A172 (cell line): ENCODE measurements at places on chromosomes 4 and X. TPM values are rescaled to one million over a fixed set of nuclear protein-coding genes. Genes with fewer than 3 reads are reported as not detected.

- DNase-seq, result no peak
Observed at GRCh38 chr4:155271557-155271956, 63.1 kb downstream of the NPY2R start.

- no peak for DNase-seq
Observed at GRCh38 chr4:27966664-27967063, 1106.0 kb downstream of the STIM2 start.

- DNase-seq, result peak; percentile 33
Observed at GRCh38 chr4:165505958-165506837, 127.4 kb downstream of the CPE start.

DNA sequence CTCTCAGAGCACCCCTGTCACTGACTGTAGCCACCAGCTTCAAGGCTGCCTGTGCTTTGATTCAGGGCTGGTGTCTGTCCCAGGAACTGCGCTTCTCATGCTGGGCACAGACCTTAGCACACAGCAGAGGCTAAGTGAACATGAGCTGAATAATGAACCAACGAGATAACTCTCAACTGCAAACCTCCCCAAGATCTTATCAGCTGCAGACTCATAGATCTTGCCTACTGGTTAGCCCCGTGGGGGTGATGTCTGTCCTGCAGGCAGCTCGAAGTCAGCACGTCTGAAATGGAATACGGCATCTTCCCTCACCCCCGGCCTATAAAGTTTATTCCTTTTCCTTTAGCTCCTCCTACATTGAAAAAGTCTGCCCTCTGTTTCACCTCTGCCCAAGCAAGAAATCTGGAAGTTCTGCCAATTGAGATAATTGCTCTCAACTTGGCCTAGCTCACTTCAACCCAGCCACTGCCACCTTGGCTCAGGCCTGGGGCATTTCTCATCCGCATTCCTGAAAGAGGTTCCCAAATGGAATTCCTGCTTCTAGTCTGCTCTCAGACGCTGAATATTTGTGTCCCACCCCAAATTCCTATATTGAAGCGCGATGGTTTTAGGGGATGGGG, 73.7 kb downstream of the GATB start:
- DNase-seq, result peak; percentile 19

GRCh38 chrX:68440940-68441339, 7.6 kb upstream of the OPHN1 start:
- peak; percentile 47 for DNase-seq

DNA sequence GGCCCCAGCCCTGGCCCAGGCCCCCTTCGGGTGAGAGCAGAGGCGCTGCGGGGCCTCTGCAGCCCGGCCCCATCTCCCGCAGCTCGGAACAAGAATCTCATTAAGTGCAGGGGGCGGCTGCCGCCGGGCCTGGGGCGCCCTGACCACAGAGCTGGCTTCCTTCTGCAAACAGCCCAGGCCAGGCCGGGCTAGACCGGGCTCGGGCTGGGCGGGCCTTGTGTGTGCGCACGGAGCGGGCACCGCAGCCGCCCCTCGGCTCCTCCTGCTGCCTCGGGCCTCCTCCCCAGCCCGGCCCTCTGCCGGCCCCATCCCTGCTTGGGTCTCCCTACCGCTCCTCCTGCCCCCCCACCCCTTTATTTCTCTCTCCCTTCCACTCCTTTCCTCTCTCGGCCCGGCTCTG, 83.3 kb downstream of the EFNB1 start:
- no peak for DNase-seq

DNA sequence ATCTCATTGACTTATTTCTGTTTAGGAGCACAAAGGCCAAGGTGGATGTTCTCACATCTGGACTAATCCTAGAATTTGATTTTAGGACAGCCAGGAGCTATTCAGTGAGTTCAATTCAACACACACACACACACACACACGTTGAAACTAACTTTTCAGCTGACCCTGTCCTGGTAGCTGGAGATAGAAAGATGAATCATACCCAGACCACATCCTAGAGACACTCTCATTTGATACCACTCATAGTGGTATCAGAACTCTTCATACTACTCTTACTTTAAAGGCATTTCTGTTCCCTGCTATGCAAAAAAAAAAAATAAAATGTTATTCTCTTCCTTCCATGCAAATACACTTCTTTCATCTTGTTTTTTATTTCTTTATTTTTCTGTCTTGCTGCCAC, 36.7 kb downstream of the KLF8 start:
- DNase-seq, result no peak

DNA sequence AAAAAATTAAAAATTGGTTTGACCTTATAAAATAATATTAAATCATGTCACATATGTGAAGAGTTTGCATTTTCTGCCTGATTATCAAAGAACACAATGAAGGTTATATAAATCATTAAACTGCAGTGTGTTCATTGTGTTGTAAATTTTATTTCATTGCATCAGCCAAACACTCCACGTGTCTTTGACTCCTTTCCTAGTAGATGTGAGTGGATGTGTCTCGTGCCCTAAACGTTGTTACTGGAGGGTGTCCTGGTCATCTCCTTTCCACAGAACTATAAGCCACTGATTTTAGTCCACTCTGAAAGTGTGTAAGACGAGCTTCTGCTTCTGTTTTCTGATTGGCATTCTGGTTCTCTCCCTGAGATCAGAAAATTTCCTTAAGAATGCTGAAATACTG, 127.3 kb downstream of the NDST4 start:
- no peak for DNase-seq

DNA sequence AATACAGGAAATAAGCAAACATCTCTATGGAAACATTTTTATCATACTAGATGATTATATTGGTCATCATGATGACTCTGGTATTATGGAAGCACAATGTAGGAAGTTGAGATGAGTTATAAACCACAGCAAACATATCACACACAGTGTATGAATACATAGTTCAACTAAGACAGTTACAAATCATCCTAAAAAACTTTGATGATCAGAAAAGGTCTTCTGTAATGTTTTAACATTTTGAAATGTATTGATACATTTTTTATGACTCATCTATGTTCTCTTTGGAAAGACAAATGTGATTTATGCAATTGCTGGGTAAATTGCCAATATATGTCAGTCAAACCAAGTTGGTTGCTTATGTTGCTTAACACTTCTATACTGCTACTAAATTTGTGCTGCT, 4.8 kb downstream of the CXCL3 start:
- no peak for DNase-seq

GRCh38 chrX:129808829-129809796, 29.4 kb downstream of the SASH3 start:
- no peak for DNase-seq

GRCh38 chr4:8402181-8402597, 38.3 kb downstream of the ACOX3 start:
- no peak for DNase-seq

The CFAP47 gene
- total RNA-seq, result 0.17 and 0.26 TPM in 2 replicates

The NRK gene
- not detected in 2 replicates for total RNA-seq

The SERPINA7 gene
- not detected in 2 replicates for total RNA-seq

The SMR3B gene
- not detected in 2 replicates for total RNA-seq

The POLN gene
- 0.24 and 0.62 TPM in 2 replicates for total RNA-seq

The ASMT gene
- total RNA-seq, result not detected in 2 replicates
